ENCODE measurements at places on chromosomes 13 and 19.

DNA sequence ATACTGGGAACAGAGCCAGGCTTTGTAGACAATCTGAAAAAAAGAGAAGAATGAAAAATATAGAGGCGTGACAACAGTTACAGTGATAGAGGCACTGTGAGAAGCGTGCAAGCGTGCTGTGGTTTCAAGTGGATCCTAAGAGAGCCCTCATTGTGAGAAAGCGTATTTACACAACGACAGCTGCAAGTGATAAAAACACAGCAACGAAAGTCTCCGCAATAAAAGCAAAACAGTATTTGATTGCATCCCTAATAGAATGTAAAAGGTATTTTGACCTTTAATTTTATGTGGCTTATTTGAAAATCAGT, 642.7 kb upstream of the ARGLU1 start:
- DNase-seq: no peak

- DNase-seq: no peak
Measured at GRCh38 chr13:49097374-49097773, 121.7 kb downstream of the FNDC3A start.

- DNase-seq: no peak
Measured at GRCh38 chr13:44237276-44237767, 136.3 kb upstream of the SERP2 start.

GRCh38 chr13:100075700-100076587, 12.9 kb upstream of the PCCA start:
- DNase-seq: no peak

DNA sequence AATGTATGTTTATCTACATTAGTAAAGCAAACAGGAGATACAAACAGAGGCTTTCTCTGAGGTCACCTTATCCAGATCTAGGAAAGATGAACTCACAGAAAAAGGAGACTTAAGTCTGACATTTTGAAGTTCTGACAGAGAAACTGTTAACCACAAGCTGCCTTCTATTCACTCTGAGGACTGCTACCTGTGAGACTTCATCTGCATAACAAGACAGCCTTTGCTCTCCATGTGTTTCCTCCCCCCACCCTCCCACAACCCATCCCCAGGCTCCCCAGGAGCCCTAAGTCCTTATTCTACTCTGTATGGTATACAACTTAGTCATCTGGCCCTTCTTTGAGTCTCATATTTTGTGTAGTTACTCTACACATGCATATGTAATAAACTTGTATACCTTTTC, 699.0 kb downstream of the FGF9 start:
- DNase-seq: no peak

GRCh38 chr19:41298348-41298964, 11.5 kb upstream of the CCDC97 start:
- no peak for DNase-seq

DNA sequence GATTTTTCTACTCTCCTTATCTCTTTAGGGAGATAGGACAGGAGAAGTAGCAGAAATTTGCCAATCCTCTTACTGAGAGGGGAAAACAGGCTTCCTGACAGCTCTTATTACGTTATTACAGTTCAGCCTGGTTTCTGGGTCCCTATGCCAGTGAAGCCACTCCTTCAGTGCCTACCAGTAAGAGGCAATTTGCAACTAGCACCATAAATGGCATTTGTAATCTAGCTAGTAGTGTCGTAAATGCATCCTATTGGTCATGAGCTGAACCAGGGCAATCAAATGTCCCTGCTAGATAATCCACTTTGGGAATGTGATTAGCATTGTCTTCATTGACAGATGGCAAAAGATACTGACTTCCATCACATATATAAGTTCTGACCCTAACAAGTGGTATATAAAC, 428.8 kb downstream of the DCT start:
- no peak for DNase-seq

GRCh38 chr13:98420554-98421175, 156.2 kb downstream of the STK24 start:
- DNase-seq: no peak

DNA sequence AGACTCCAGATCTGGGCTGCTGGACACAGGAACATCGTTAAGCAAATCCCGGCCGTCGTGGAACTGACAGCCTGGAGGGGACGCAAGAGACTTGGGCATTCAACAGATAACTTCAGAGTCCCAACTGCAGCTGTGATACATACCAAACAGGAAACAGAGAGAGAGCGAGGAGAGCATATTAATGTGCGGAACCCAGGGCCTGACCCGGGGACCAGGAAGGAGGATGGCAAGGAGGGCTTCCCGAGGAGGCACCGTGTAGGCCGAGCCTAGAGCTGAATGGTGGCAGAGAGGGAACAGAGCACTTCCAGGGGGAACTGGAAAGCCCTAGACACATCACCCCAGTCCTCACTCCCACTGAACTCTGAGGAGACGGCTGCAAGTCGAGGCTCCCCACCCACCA, 68.1 kb downstream of the SIPA1L3 start:
- DNase-seq: no peak

GRCh38 chr13:37934339-37935191, 65.0 kb upstream of the TRPC4 start:
- DNase-seq: no peak

GRCh38 chr19:48842789-48843162, 6.5 kb upstream of the HSD17B14 start:
- peak; percentile 31 for DNase-seq

DNA sequence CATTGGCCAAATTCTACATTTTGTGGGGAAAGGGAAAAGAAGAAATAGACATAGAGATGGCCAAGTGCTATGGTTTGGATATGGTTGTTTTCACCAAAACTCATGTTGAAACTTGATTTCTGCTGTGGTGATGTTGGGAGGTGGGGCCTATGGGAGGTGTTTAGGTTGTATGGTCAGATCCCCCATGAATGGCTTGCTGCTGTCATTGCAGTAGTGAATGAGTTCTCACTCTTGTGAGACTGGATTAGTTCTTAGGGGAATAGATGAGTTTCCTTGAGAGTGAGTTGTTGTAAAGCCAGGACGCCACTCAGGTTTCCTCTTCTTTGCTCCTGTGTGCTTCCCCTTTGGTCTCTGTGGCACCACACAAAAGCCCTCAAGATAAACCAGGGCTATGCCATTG, 242.6 kb upstream of the RFC3 start:
- DNase-seq: no peak

- no peak for DNase-seq
Measured at GRCh38 chr13:80923907-80924306, 583.0 kb upstream of the SPRY2 start.

DNA sequence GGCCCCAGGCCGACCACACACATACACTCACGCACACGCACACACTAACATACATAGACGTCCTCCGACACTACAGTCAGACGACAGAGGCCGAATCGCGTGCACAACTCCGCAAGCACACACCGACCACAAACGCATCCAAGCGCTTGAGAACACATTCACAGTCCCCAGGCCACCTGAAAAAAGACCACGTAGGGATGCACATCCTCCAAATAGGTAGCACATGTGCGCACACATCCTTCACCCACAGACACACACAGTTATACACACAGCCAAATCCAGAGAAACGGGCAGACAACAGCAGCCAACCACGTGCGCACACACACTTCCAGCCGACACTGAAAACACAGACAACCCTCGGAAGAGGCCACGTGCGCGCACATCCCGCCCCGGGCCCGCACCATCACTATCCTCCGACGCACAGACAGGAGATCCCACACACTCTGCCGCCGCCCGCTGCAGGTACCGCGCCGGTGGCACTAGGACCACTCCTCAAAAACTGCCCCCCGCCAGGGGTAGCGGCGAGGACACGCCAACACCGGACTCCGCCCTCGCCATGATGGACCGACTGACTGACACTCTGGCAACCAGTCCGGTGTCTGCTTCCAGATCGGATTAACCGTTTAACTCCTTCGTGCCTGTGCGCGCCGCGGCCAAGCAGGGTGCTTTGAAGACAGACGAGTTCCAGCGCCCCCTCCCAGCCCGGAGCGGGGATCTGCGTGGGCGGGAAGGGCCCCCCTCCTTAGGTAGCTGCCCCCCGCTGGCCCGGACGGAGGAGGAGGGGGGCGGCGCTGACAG, 493 bp upstream of the PDE4A start:
- DNase-seq: no peak

- DNase-seq: no peak
Measured at GRCh38 chr13:103640606-103641005, 574.4 kb upstream of the SLC10A2 start.

DNA sequence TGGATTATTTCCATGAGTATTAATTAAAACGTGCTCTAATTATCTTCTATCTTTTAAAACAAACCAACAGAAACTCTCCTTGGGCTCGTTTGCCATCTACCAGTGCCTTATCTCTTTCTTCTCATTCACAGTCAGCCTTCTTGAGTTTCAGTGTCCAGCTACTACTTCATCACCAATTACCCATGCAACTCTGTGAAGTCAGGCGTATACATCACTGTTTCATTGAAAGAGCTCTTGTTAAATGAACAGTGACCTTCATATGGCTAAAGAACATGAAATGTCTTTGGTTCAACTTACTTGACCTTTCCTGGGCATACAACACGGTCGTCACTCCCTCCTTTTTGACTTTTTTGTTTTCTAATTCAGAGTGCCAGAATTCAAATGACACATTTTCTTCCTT, 5.2 kb upstream of the IFT88 start:
- DNase-seq: no peak

GRCh38 chr13:87777387-87777786, 106.2 kb downstream of the SLITRK5 start:
- no peak for DNase-seq

All from activated CD4-positive, alpha-beta T cell treated with anti-CD3 and anti-CD28 coated beads, Interleukin-2, amount 50 U/mL, for 24 hours (primary cell).